ENCODE measurements at places on chromosomes 3 and 15.

DNA sequence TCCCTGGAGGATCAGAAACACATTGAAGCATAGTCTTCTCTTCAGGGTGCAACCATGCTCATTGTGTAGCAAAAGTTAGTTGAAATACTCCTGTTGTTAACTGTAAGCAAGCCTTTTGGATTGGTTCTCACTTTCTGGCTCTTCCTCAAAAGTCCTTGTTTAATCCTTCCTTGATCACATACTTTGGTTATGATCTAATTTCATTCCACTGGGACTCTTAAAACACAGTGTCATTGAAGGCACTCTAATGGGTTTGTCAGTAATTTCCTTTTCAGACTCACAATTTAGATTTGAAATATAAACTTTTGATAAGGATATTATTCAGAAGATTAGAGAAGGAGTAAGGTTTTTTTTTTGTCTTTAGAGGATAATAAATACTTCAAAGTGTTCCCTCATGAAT, 451.7 kb upstream of the SGO1 start:
- DNase-seq: no peak

DNA sequence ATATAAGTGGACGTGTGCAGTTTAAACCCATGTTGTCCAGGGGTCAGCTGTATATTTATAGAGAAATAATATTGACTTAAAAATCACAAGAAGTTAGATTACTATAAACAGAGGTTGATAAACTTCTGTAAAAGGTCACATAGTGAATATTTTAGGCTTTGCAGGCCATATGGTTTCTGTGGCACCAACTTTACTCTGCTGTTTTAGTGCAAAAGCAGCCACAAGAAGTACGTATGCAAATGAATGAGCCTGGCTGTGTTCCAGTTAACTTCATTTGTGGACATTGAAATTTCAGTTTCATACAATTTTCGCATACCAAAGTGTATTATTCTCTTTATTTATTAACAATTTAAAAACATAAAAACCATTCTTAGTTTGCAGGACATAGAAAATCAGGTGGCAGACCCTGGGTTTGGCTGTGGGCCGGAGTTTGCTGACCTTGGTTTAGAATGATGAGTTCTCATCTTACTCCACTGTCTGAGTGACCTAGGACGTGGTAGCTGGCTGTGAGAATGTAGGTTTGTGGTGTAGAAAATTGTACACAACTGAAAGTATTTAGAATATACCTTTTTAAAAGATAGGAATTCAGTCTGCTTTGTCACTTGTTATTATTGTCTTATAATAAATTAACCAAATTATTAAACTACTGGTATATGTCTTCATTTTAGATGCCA, 16.3 kb downstream of the FAN1 start:
- DNase-seq: no peak

- DNase-seq: no peak
These were observed 91.8 kb downstream of the FILIP1L start for GRCh38 chr3:100022506-100022905.

GRCh38 chr15:100495861-100496260, 32.9 kb downstream of the CERS3 start:
- no peak for DNase-seq

DNA sequence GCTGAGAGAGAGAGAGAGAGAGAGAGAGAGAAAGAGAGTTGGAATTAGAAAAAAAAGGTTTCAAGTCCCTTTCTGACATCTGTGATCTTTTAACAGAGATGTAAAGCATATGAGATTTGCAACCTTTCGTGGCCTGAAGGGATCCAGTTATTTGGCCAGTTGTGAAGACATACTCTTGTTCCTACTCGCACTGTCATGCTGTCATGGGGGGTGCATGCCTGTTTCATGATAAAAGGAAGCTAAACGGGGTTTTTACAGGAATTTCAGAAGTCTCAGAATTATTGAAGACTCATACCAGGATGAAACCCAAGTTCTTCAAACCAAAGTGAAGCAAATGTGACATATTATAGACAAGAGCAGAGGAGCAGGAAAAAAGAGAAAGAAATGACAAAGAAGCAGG, 342.0 kb downstream of the RORA start:
- no peak for DNase-seq

GRCh38 chr15:67023517-67024313, 41.7 kb upstream of the SMAD3 start:
- no peak for DNase-seq

DNA sequence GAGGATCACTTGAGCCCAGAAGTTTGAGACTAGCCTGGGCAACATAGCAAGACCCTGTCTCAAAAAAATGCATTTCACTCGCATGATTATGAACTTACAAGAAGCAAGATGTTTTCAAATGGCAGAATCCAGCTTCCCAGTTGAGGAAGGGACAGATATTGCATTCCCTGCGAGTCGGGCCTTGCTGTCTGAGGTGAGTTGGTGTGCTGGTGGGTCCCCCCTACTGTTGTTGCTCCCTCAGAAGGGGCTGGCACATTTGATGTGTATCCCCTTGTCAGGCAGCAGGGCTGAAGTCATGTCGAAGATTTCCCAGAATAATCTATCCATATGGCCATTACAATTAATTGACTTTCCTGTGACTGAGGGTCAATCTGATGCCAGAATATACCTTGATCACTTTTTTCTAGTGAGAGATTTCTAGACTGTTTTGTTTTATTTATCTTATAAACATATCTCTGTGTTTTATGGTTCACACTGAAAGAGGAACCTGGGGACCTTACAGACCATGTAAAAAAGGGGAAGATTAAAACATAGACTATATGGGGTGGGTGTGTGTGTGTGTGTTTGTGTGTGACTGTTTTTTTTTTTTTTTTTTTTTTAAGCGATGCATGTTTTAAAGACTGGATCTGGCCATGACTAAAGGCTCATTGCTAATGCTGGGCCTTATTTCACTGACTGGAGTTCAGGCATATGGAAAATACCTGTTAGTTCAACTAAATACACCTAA, 112.1 kb upstream of the MRPS22 start:
- no peak for DNase-seq

- no peak for DNase-seq
These were observed 13.2 kb downstream of the ARHGEF3 start for GRCh38 chr3:56788521-56788920.

DNA sequence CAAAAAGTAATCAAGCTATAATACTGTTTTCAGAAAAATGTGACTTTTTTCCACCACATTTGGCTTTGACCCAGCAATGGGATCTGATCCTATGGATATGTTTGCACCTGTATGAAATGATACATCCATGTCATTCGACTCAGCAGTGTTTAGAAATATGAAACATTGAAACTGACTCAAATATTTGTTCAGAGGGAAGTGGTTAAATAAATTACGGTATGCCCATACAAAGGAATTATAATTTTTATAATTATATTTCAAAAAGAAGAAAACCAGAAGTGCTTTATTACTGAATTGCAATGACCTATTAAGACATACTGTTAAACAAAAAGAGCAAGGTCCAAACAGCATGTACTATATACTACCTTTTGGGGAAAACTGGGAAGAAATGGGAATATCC, 546.5 kb downstream of the MAGI1 start:
- DNase-seq: no peak

- no peak for DNase-seq
These were observed 5.4 kb downstream of the TKT start for GRCh38 chr3:53250453-53250852.

GRCh38 chr15:83092309-83092976, 15.0 kb upstream of the TM6SF1 start:
- no peak for DNase-seq

DNA sequence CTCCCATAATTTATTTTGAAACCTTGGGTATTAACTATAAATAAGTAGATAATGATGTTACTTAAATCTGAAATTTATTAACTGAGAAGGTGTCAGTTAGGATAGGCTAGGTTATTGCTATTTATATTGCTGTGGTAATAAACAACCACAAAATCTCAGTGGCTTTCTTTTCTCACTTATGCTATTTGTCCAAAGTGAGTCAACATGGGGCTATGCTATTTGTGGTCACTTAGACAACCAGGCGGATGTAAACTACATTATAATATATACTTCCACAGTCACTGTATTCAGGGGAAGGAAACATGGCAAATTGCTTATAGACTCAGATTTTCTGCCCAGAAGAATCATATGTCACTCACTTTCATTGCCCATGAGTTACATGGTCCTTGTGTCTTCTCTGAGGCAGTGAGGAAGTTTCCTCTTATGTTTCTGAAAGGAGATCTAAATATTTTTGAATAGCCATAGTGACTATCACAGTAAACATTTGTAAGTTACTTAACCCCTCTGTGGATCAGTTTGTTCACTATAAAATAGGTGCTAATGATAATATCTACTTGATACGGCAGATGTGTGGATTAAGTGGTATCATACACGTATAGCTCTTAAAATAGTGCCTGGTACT, 19.8 kb downstream of the HMG20A start:
- DNase-seq: no peak

DNA sequence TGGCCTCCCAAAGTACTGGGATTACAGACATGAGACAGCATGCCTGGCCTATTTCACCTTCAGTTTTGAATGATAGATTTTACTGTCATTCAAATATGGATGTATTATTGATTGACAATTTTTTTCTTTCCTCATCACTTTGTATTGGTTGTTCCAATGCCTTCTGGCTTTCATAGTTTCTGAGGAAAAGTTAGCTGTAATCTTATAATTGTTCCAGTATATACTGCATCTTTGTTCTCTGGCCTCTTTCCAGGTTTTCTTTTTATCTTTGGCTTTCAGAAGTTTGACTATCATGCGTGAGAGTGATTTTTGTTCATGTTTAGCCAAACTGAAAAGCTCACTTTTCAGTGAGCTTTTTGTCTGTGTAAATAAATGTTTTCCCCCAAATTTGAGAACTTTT, 157.1 kb downstream of the RSRC1 start:
- DNase-seq: no peak

GRCh38 chr3:97957617-97958311, 14.5 kb downstream of the RIOX2 start:
- DNase-seq: no peak

DNA sequence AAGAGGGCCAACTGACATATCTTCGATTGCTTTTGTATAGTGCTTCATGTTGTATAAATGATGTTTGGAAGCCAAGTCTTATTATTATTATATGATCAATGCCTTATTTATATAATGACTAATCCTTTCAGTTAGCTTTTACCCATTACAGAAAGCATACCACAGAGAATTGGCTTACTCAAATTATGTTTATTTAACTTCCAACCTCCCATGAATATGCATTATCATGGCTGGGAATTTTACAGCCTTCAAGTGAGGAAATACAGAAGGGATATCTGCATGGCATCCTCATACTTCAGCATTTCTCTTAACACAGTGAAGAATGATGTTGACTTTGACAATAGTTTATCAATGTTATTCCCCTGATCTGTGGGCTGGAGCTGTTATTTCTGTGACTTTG, 225.9 kb upstream of the GAP43 start:
- DNase-seq: no peak

- no peak for DNase-seq
These were observed 130.0 kb upstream of the BNIP2 start for GRCh38 chr15:59819092-59819491.

DNA sequence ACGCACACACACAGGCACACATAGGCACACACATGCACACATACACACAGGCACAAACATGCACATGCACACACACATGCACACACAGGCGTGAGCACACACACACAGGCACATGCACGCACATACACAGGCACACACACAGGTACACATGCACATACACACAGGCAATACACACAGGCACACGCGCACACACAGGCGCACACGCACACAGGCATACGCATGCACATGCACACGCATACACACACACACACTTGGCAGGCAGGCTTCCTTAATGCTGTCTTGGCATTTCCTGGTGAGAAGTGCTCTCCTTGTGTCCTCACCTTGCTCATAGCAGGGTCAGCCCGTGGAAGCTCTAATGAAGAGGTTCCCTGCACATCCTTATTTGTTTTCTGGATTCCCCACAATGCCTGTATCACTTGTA, 8.4 kb upstream of the SLCO2A1 start:
- no peak for DNase-seq

GRCh38 chr3:169744366-169745054, 20.4 kb downstream of the TERC start:
- DNase-seq: no peak

DNA sequence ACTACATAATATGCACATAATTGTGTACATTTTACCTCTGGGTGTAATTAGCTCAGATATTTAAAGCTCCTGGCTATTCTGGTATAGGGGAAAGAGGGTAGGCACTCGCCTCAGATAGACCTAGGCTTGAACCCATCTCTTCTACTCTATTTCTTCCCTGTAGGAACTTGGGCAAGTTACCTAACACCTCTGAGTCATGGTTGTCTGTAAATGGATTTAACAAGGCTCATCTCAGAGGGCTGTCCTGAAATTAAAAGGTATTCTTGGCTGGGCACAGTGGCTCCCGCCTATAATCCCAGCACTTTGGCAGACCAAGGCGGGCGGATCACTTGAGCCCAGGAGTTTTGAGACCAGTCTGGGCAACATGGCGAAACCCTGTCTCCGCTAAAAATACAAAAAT, 30.7 kb downstream of the NANOGP8 start:
- no peak for DNase-seq

- DNase-seq: no peak
These were observed 277 bp downstream of the SIAH2 start for GRCh38 chr3:150762662-150763121.

DNA sequence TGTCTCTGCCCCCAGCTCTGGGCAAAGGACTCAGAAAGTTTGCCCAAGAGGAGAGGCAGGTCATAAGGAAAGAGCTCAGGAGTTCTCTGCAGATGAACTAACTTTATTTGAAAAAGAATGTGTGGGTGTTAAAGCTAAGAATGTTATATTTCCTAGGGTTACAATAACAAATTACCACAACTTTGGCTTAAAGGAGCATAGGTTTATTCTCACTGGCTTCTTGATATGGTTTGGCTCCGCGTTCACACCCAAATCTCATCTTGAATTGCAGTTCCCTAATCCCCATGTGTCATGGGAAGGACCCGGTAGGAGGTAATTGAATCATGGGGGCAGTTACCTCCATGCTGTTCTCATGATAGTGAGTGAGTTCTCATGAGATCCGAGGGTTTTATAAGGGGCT, 383.7 kb upstream of the CFAP20DC start:
- no peak for DNase-seq

- DNase-seq: no peak
These were observed 15.8 kb upstream of the ALAS1 start for GRCh38 chr3:52182196-52182595.

DNA sequence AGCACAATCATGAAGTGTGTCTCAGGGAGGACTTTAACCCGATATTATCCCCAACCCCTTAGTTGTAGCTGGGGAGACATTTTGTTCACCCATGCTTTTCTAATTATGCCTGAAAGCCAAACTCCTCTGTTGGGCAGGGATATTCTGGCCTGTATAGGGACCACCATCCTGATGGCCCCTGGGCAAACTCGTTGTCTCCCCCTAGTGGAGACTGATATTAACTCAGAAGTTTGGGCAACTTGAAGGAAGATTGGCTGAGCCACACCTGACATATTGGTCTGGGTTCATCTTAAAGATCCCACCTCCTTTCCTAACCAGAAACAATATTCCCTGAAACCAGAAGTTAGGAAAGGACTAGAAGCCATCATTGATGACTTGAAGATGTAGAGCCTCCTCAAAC, 42.3 kb downstream of the TM4SF18 start:
- DNase-seq: no peak

DNA sequence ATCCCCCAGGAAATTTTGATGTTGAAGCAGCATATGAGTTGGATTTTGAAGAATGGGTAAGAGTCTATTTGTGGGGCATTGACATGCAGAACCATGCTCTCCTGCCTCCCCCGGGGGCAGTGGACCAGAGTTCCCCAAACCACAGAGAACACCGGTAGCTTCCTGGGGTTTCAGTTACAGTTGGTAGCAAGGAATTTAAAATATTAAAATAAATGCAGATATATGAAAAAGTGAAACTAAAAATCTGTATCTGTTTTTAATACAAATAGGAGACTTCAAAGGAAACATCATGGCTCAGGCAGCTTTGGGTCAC, 37.4 kb downstream of the SLC9A9 start:
- DNase-seq: no peak

GRCh38 chr3:97991293-97991682, 19.1 kb upstream of the RIOX2 start:
- DNase-seq: no peak

Data from ecto neural progenitor cell (in vitro differentiated cells).